ENCODE measurements at places on chromosomes 1 and 21.

DNA sequence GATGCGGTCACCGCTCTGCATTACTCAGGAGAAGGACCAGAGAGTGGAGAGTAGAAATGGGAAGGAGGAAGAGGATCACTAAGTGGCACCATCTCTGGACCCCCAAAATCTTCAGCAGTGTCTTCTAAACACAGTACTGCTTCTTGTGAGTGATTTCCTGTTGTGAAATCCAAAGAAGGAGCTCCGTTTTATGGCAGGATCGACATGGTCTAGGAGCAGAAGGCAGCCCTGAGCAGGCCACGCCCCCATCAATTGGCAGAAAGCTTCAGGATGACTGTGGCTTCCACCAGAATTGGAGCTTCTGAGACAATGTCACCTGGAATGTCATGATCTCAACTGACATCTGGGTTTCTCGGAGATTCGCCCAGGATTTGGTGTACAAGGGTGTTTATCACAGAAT lies 171.5 kb downstream of the ADSS2 start:
- no peak for DNase-seq

- no peak for DNase-seq
Observed at GRCh38 chr1:243271996-243272395, 16.2 kb downstream of the SDCCAG8 start.

DNA sequence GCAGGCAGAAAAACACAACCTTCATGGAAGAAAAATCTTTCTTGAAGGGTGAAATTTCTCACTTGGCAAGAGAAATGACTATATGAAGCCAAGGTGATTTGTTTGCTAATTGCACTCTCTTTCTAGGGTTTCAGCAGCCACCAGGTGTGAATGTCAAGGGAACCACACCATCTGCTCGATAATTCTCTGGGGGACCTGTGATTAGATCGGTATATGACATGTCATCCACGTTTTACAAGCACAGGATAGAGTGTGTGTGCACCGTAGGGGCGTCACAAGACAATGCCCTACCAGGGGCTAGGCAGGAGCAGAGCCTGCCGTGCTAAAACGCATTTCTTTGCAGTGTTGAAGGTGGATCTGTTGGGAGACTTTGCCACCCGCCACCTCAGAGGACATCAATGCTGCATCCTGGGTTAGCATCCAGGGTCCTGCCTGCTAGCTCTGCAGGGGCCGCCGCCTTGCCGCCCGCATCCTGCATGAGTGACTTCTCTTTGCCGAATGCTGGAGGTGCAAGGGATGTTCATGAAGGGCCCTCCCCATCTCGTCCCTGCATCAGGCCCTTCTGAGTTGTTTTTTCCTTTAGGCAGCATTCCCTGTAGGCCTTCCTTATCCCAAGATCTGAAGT lies 37.8 kb upstream of the CCSAP start:
- no peak for DNase-seq

DNA sequence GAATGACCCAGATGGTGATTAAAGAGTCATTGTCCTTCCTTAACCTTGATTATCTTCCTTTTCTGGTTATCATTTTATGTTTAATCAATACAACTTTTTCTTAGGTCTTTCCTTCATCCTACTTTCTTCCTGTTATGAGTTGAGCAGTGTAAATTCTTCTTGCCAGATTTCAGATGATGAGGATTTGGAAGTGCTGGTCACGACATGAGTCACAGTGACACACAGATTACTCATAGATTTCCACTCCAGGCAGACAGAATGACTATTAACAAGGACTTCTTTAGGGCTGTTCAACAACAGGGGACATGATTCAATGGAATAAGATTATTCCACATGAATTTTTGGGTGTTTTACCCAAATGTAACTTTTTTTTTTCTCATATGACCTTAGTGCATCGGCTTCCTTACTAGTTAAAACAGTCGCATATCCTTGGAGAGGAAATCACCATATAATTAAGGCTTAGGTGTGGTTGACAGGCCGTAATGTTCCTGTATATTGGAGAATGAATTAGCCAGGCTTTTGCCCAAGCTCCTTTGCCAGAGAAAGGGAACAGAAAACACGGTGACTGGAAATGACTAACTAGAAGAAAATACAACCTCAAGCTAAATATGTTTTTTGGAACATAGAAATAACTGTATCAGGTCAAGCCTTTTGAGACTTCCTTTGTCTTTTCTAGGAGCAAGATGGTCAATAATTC lies 44.2 kb downstream of the PRRX1 start:
- no peak for DNase-seq

GRCh38 chr1:165857046-165857801 lies 29.8 kb downstream of the UCK2 start:
- DNase-seq = no peak

GRCh38 chr1:207806531-207807325 lies 54.9 kb downstream of the CD46 start:
- no peak for DNase-seq

GRCh38 chr1:46044116-46044515 lies 88.3 kb downstream of the PIK3R3 start:
- DNase-seq = no peak

DNA sequence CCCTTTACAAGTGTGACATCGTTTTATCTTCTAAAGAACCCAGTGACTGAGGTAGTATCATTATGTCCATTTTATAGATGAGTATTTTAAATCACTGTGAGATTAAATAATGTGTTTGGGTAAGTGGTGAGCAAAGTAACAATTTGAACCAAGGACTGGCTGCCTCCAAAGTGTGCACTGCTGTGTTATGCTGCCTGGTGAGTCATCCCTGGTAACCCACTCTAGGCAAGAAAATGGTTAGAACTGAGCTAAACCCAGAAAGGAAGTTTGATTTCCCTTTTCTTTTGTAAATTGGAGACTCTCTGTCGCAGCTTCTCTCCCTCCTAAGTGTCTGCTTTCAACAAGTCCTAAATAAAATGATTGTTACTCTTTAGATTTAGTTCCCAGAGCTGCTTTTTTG lies 342.8 kb upstream of the KAZN start:
- no peak for DNase-seq

GRCh38 chr1:205986861-205987260 lies 16.3 kb downstream of the RAB7B start:
- DNase-seq = no peak

- no peak for DNase-seq
Observed at GRCh38 chr1:108767708-108768107, 21.2 kb downstream of the STXBP3 start.

GRCh38 chr1:233122779-233123178 lies 172.4 kb downstream of the NTPCR start:
- DNase-seq = no peak

DNA sequence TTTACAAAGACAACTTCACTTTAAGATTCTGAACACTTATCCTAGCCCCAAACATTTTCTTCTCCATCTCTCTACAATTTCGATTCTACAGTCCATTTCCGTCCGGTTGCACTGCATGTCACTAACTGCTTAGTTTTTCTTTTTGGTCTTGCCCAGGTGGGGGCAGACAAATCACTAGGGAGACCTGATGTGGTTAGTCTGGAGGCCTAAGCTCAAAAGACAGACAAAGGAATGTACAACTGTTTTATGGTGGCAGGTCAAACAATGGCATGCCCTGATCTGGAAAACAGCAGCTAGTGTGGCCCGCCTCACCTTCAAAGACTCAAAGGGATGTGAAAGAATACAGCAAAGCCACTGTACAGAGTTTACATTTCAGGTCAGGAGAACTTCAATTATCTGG lies 3.8 kb downstream of the ETV3 start:
- no peak for DNase-seq

- no peak for DNase-seq
Observed at GRCh38 chr1:148264374-148265276, 112.5 kb upstream of the NBPF11 start.

GRCh38 chr21:42193131-42193671 lies 25.7 kb upstream of the ABCG1 start:
- no peak for DNase-seq

DNA sequence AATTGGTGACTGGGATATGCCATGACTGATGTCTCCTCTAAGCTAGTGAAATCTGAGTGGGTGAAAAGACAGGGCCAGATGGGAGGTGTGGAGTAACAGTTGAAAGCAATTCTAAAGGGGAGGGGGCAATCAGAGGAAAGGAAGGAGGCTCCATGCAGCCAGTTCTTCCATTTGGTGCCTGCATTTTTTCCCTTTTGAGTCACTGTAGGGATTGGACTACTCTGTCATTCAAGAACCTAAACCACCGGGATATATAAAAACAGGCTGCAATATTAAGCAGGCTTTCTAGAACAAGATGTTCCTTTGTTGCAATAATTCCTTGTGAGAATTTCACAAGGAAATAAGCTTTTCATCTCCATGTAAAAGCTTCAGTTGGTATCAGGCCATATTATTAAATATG lies 18.3 kb downstream of the CLIC6 start:
- no peak for DNase-seq

DNA sequence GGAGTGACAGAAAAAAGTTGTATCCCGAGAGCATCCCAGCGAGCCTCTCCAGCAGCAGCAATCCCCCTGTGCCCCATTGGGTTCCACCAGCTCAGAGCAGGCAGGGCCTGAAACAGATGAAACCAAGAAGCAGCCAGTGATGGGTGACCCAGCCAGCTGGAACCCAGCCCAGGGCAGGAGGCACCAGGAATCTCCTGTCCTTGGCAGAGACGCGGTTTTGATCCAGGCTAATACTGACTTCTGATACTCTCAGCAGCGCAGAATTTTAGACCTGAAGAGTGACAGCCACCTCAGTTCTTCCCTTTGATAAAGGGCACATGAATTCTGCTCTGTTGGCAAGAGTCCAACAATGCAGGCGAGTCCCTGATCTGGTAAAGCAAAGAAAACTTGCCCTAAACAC lies 11.4 kb upstream of the OLIG1 start:
- DNase-seq = no peak

DNA sequence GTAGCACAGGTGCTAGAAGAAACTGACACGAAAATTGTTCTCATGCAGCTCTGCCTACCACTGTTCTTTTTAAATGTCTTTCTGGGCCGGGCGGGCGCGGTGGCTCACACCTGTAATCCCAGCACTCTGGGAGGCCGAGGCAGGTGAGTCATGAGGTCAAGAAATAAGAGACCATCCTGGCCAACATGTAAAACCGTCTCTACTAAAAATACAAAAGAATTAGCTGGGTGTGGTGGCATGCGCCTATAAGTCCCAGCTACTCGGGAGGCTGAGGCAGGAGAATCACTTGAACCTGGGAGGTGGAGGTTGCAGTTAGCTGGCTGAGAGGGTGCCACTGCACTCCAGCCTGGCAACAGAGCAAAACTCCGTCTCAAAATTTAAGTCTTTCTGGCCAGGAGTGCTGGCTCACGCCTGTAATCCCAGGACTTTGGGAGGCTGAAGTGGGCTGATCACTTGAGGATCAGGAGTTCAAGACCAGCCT lies 947 bp upstream of the RIT1 start:
- DNase-seq = no peak
